Panc1 (cell line): ENCODE measurements at places on chromosomes 3 and 15. TPM values are rescaled to one million over a fixed set of nuclear protein-coding genes. Genes with fewer than 3 reads are reported as not detected.

The CPN2 gene
- total RNA-seq, result 0.08 TPM

DNA sequence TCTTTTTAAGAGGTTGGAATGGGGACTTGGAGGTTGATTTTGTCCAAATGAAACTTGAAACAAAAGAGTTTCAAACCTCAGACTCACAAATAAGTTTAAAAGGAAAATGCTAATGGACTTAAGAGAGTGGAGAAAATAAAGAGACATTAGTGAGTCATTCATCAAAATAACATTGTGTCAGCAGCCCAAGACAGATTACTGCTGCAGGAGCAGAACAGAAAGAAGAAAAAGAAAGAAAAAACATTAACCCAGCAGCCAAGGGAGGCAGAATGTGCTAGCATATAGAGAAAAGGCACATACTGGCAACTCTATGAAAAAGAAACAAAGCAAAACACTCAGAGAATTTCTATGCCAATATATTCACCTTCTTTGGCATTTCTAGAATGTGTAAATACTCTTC, 42.6 kb downstream of the ADAMTS9 start:
- no peak overlapping the region for H3K27ac ChIP-seq
- no peak overlapping the region for H3K4me3 ChIP-seq
- H3K36me3 ChIP-seq, result no peaks in the 10 kb centered on the region
- no peak for DNase-seq
- no peaks in the 10 kb centered on the region for H3K27me3 ChIP-seq

GRCh38 chr15:77637851-77638692, 5.4 kb upstream of the LINGO1 start:
- H3K36me3 ChIP-seq, result no peaks in the 10 kb centered on the region
- H3K27ac ChIP-seq, result no peak overlapping the region
- no peak overlapping the region for H3K4me3 ChIP-seq
- no peaks in the 10 kb centered on the region; the same call in 1 of the 2 replicates for H3K27me3 ChIP-seq
- H3K4me1 ChIP-seq, result peaks cover 13% of the 10 kb centered on the region

DNA sequence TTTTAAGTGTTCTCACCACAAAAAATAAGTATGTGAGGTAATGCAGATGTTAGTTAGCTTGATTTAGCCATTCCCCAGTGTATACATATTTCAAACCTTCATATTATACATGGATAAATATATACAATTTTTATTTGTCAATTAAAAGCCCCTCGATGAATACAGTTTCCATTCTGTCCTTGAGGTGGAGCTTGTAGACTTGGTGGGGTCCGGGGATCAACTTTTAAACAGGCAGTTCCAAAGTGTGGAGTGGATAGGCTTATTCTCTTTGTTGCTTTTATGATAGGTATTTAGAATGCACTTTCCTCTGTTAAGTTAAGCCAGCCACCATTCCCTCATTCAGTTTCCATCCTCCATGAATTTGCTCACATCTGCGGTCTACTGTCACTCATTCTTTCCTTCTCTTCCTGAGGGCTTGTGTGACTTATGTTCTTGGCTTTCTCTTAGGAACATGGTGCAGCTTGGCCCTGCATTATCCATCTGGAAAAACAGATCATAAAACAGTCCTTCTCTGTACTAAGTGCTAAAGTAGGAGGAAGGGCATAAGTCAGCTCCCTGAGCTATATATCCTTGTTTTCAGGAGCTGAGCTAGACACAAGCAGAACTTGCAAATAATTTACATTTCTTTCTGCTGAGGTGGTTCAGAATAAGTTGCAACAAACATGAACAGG, 149.1 kb downstream of the NFKBIZ start:
- H3K4me3 ChIP-seq, result no peak overlapping the region
- H3K36me3 ChIP-seq, result no peaks in the 10 kb centered on the region
- no peaks in the 10 kb centered on the region for H3K4me1 ChIP-seq
- H3K27me3 ChIP-seq, result no peaks in the 10 kb centered on the region
- no peak for DNase-seq

The DLL4 gene
- total RNA-seq, result 0.31 TPM

DNA sequence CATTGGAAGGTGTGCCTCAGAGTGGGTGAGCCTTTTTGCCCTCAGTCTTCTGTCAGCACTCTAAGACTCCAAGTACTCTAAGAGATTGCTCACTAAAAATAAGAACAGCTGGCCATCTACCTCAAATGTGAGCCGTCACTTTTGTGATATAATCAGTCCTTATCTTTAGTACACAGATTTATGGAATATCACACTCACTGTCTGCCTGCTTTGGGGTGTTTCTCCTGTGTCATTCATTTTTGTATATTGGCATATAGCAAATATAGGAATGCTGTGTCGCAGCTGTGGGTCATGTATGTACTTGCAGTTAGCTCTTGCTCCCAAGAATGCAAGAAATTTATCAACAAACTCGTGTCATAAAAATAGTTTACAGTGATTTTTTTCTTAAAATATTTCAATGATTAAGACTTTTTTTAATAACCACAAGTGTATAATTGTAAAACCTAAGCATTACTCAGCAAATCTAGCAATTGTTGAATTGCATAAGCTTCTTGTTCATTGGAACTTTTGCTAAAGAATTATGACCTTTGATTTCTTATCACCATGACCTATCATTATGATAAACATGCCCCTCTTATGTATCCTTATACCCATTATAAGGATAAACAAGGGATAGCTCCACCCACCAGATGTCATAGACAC, 18.8 kb downstream of the SETD5 start:
- no peaks in the 10 kb centered on the region for H3K36me3 ChIP-seq
- H3K27ac ChIP-seq, result no peak overlapping the region
- peaks cover 25% of the 10 kb centered on the region for H3K4me1 ChIP-seq
- H3K4me3 ChIP-seq, result no peak overlapping the region

- H3K4me3 ChIP-seq, result no peak overlapping the region
- H3K27ac ChIP-seq, result no peak overlapping the region
- H3K4me1 ChIP-seq, result no peaks in the 10 kb centered on the region
These were observed 329.9 kb downstream of the ZNF385D start for GRCh38 chr3:21421096-21421495.

- no peak for DNase-seq
- no peaks in the 10 kb centered on the region for H3K4me1 ChIP-seq
- H3K36me3 ChIP-seq, result no peaks in the 10 kb centered on the region
- no peak overlapping the region for H3K4me3 ChIP-seq
These were observed 45.5 kb downstream of the FSIP1 start for GRCh38 chr15:39737196-39737550.

The GHSR gene
- total RNA-seq, result not detected

GRCh38 chr15:101092156-101092866, 159.5 kb downstream of the CHSY1 start:
- 0 out of 2 replicates have a peak, but pooled peaks cover 7% of the 10 kb centered on the region for H3K4me1 ChIP-seq
- no peak for DNase-seq
- no peaks in the 10 kb centered on the region for H3K36me3 ChIP-seq
- no peaks in the 10 kb centered on the region for H3K27me3 ChIP-seq
- H3K4me3 ChIP-seq, result no peak overlapping the region
- no peak overlapping the region for H3K27ac ChIP-seq

GRCh38 chr3:53202331-53203015, 41.5 kb downstream of the PRKCD start:
- H3K27me3 ChIP-seq, result no peaks in the 10 kb centered on the region
- H3K4me3 ChIP-seq, result no peak overlapping the region
- H3K4me1 ChIP-seq, result no peaks in the 10 kb centered on the region
- no peak overlapping the region for H3K27ac ChIP-seq
- DNase-seq, result no peak

DNA sequence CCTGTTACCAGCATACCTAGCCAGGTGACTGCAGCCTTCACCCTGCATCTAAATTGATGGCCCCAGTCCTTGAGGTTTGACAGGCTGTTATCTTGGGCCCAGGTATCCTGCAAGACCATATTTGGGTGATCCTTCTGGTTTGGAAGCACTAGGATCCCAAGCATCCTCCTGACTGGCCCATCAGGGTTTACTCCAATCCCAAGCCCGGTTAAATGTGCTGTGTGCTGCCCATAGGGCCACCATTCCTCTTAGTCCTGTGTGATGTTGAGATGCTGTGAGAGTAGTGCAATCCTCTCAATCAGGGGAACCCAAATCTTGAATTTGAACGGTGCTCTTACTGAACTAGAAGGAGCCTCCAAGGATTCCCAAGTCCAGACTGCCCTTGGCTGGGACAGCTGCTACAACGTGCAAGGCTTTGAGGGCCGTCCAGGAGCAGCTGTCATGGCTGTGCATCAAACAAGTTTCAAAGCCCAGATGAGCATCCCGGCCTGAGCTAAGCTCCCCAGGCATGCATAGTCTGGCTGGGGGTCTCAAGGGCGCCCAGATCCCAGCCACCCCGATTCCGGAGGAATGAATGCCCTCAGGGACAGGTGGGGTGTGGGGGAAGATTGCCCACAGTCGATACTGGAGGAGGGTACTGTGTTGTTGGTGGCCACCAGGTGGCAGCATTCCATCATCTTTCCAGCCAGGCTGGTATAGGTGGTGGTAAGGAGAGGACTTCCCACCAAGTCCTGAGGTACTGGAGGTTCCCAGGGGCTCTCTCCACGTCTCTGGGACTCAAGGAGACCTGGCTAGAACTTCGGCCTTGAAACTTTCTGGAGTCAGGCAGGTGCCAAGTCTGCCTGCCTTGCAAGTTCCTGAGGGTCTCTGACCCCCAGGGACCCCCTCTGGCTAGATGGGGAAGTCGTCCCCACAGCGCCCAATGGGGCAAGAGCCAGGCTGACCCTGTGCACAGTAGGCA, 32.6 kb downstream of the RBM5 start:
- H3K36me3 ChIP-seq, result no peaks in the 10 kb centered on the region; the same call in none of the 2 replicates
- DNase-seq, result peak; percentile 32
- no peaks in the 10 kb centered on the region for H3K27me3 ChIP-seq
- H3K27ac ChIP-seq, result peak overlapping the region; percentile 34; the same call in 1 of the 2 replicates
- no peak overlapping the region for H3K4me3 ChIP-seq
- peaks cover 29% of the 10 kb centered on the region for H3K4me1 ChIP-seq

DNA sequence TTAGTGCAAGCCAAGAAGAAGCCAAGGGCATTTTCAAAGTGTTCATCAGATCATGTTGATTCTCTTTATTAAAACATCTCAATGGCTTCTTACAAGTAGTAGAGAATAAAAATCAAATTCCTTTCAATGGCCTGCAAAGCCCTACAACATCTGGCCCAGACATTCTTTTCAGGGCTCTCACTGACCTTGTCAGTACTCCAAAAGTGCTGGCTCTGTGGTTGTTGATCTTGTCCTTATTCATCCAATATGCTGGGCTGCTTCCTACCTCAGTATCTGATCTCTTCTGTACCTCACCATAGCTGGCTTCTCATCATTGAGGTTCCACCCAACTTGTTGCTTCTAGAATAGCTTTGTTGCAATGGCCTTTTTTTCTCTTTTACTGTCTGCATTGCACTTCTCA, 74.0 kb upstream of the SAMMSON start:
- H3K27ac ChIP-seq, result no peak overlapping the region
- H3K36me3 ChIP-seq, result no peaks in the 10 kb centered on the region
- H3K4me1 ChIP-seq, result no peaks in the 10 kb centered on the region
- no peak for DNase-seq
- H3K4me3 ChIP-seq, result no peak overlapping the region

The GAP43 gene
- not detected for total RNA-seq

DNA sequence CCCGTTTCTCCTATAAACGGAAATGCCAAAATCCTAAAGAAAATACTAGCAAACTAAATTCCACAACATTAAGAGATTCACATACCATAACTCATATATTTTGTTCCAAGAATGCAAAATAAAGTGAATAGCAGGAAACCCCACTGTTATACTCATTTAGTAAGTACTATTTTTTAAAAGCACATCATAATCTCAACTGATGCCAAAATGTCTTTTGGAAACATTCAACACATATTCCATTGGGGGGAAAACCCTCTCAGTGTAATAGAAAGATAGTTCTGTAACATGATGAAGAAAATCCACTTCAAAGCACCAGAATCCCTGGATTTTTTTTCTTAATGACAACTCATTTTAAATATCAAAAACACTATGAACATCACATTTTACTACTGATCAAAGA, 93.0 kb upstream of the EIF1B start:
- no peaks in the 10 kb centered on the region; the same call in 1 of the 2 replicates for H3K36me3 ChIP-seq
- DNase-seq, result no peak
- no peak overlapping the region for H3K27ac ChIP-seq
- no peak overlapping the region for H3K4me3 ChIP-seq

- no peak for DNase-seq
- H3K4me3 ChIP-seq, result peak overlapping the region; percentile 78
- H3K27me3 ChIP-seq, result no peaks in the 10 kb centered on the region
- H3K27ac ChIP-seq, result no peak overlapping the region
These were observed 810 bp upstream of the THRB start for GRCh38 chr3:24495326-24495994.

- no peak overlapping the region for H3K4me3 ChIP-seq
- no peaks in the 10 kb centered on the region; the same call in 1 of the 2 replicates for H3K4me1 ChIP-seq
- H3K36me3 ChIP-seq, result no peaks in the 10 kb centered on the region
- no peak overlapping the region for H3K27ac ChIP-seq
These were observed 110.0 kb downstream of the RAB11A start for GRCh38 chr15:65979316-65979715.

GRCh38 chr3:175476489-175476888, 617.4 kb downstream of the NAALADL2 start:
- no peak overlapping the region for H3K4me3 ChIP-seq
- H3K4me1 ChIP-seq, result no peaks in the 10 kb centered on the region
- H3K36me3 ChIP-seq, result no peaks in the 10 kb centered on the region
- DNase-seq, result no peak
- no peak overlapping the region for H3K27ac ChIP-seq
- H3K27me3 ChIP-seq, result no peaks in the 10 kb centered on the region

The TMCO5A gene
- total RNA-seq, result not detected

GRCh38 chr15:72495007-72495406, 20.9 kb downstream of the ARIH1 start:
- DNase-seq, result no peak
- H3K27ac ChIP-seq, result no peak overlapping the region
- H3K36me3 ChIP-seq, result no peaks in the 10 kb centered on the region
- H3K27me3 ChIP-seq, result no peaks in the 10 kb centered on the region

The PCLAF gene
- 97.8 TPM for total RNA-seq

DNA sequence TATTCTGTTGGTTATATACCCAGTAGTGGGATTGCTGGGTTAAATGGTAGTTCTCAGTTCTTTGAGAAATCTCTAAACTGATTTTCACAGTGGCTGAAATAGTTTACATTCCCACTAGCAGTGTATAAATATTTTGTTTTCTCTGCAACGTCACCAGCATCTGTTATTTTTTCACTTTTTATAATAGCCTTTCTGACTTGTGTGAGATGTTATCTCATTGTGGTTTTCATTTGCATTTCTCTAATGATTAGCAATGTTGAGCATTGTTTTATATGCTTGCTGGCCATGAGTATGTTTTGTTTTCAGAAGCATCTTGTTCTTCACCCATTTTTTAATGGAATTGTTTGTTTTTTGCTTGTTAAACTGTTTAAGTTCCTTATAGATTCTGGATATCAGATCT, 612.7 kb upstream of the SGO1 start:
- no peak overlapping the region for H3K27ac ChIP-seq
- H3K4me3 ChIP-seq, result no peak overlapping the region
- no peaks in the 10 kb centered on the region for H3K4me1 ChIP-seq
- H3K27me3 ChIP-seq, result no peaks in the 10 kb centered on the region
- H3K36me3 ChIP-seq, result no peaks in the 10 kb centered on the region
- no peak for DNase-seq

The CELF6 gene
- not detected for total RNA-seq

The GOLGA8T gene
- not detected for total RNA-seq

- no peaks in the 10 kb centered on the region for H3K4me1 ChIP-seq
- DNase-seq, result no peak
- no peak overlapping the region for H3K4me3 ChIP-seq
- H3K27ac ChIP-seq, result no peak overlapping the region
- H3K27me3 ChIP-seq, result no peaks in the 10 kb centered on the region
These were observed 50.2 kb downstream of the SLC41A3 start for GRCh38 chr3:126033765-126034164.
